AG04449 (cell line): ENCODE measurements at places on chromosomes 1 and 21.

DNA sequence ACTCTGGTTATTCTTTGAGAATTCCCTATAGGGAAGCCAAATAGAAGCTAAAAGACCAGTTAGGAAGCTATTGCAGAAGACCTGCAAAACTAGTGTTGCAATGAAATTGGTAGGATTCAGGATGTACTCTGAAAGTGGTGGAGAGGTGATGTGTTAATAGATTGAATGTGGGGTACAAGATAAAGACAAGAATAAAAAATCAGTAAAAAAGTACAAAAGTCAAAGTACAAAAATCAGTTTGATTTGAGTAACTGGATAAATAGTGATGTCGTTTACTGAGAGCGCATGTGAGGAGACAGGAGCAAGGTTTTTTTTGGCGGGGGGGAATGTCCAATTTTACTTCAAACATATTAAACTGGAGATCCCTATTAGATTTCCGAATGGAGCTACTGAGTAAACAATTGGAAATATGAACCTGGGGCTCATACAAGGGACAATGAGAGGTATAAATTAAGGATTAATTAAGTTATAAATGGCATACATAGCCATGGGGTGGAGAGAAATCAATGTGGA lies 2.5 kb upstream of the DCAF8 start:
- no peak for DNase-seq

DNA sequence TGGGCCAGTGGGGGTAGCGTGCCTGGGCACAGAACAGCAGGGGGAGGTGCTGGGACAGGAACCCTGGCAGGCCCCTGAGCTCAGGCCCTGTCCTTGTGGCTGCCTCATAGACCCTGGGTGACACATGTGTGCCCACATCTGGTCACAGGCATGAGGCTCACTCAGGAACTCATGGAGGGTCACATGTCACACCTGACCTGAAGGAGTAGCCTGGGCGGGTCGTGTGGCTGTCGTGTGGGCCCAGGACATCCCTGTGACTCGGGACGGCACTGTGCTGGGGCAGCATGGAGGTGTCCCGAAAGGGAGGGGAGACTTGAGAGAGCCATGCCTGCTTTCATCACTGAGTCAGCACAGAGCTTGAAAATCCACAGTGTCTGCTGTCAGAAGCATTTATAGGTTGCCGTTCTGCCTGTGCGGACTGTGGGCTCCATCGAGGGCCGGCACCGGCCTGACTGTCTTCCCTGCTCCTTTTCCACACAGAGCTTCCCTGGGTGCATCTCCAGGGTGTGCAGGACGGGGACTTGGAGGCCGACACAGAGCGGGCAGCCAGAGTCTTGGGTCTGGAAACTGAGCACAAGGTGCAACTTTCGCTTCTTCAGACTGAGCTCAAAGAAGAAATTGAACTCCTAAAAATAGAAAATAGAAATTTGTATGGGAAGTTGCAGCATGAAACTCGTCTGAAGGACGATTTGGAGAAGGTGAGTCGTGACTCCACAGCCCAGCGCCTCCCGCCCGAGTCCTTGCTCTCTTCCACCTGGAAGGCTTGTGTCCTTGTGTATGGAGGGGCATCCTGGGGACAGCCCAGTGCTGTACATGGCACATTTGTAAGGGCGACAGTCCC lies 32.8 kb downstream of the PCNT start:
- no peak for DNase-seq

DNA sequence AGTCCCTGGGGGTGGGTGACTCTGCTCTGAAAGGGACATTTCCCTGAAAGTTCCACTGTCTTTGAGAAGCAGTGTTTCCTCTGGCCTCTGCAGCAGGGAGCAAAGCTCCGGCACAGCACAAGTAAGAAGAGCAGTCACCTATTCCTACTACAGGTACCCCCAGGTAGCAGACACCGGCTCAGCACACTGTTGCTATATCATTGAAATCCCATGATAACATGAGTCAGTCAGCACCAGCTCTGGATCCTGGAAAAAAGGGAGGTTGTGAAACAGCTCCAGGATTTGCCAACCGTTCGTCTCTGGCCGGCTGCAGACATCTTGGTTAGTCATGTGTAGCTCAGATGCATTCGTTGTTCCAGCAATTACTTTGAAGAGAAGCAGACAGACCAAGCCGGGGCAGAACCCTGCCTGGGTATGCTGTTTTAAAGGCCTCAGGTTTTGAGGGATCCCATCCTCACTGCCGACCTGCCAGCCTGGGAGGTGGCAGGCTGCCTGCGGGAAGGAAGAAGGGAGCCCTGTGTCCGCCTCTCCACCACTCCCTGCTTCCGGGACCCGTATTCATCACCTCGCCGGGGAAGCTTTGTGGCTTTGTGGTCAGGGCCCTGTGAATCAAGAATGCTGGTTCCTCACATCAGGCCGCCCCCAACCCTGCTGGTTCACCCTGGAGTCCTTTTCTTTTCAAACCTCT lies 139.2 kb downstream of the CLIC6 start:
- peak; percentile 87 for DNase-seq

DNA sequence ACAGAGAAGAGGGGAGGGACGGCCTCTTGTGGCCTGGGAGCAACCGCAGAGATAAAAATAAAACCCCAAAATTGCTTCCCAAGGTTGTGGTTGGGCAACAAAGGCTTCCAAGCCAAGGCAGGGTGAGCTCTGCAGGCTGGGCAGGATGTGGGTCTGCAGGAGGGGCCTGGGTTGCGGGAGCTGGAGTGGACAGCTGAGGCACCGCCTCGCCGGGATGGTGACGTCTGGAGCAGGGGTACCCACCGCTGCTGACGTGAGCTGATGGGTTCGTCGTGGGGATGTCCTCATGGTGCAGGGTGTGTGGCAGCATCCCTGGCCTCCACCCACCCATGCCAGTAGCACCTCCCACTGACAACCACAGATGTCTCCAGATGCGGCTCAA lies 3.7 kb downstream of the AURKAIP1 start:
- DNase-seq, result no peak

DNA sequence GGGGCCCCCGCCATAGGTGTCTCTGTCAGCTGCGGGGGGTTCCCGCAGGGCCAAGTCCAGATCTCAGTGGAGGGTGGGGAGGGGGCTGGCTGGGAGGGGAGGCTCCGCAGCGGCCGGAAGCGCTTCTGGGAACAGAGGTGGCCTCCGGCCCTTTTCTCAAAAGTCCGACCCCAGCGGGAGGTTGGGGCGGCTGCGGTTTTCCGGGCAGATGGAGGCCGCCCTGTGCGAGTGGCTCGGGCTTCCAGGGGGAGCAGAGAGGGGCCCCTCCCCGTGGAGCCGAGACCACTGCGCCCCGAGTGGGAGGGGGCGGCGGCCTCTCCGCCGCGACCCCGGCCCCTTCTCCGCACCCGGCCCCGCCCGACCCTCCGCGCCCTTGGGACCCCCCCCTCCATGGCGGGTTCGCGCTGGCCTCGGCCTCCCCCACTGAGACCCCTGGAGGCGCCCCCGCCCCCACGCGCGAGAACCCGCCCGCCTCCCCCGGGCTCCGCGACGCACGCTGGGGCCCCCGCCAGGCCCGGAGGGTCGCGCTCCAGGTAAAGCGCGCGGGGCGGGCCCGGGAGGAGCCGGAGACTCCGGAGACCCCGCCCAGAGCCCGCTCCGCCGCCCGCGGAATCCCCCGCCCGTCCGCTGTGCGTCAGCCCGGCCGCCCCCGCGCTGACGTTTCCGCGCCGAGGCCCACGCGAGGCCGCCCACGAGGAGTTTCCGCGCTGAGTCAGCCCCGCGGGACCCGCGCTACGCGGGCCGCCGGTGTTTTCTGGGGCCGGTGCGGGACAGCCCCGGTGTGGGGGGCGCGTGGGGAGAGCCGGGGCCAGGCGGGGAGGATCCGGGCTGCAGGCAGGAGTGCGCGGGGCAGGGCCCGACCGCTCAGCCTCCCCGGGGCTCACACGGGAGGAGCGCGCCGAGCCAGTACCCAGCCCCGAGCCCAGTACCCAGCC lies 5.2 kb downstream of the TNFRSF18 start:
- no peak for DNase-seq

DNA sequence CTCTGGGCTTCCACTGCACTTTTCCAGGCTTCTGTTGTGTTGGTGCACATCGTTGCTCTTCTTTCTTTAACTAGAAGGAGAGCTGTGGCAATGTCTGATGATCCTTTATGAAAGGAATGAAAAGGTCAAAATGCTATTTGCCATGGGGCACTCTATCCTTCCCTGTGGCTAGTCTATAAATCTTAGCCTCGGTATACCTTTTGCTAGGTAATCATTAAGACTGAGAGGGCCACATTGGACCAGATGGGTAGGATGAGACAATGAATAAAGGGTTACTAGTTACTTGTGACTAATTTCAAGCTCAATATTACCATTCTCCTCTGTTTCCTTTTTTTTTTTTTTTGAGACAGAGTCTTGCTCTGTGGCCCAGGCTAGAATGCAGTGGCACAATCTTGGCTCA lies 89.4 kb upstream of the C1orf87 start:
- no peak for DNase-seq

GRCh38 chr1:243562473-243562872 lies 287.6 kb downstream of the AKT3 start:
- DNase-seq, result no peak

DNA sequence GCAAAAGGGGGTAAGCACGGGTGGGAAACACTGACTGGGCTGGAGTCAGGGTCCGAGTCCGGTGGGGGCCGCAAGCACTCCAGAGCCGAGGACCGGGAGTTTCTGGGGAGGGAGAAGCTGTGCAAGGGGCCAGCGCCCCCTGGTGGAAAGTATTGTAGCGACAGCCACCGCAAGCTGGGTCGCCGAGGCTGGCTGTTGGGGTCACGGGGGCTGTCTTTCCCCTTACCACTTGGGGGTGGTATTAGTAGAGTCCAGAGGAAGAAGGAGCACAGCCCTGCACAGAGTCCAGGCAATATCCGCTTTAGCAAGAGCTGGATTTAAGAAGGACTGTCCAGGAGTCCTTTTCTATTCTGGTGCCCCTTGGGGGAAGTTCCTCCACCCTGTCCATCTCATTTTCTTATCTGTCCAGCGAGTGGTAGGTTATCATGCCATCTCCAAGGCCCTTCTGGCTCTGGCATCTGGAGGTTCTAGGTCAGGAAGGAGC lies 17.9 kb upstream of the ETV3 start:
- DNase-seq, result no peak

- no peak for DNase-seq
Observed at GRCh38 chr21:35051287-35051818, 2.3 kb upstream of the RUNX1 start.

DNA sequence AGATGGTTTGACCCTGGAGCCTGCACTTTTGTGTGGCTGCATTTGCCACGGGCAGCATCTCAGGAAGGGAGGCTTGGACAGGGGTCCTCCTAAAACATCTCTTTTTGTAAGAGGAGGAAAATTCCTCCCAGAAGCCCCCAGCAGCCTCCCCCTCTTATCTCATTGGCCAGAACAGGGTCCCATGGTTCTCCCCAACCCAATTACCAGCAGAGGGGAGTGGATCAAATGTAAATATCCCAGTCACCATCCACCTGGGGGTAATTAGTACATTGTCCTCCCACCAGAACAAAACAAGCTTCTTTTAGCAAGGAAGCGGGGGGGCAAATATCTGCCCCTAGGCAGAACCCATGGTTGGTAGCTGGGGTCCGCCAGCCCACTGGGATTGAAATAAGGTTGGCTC lies 44.7 kb upstream of the TENT5B start:
- DNase-seq, result no peak

DNA sequence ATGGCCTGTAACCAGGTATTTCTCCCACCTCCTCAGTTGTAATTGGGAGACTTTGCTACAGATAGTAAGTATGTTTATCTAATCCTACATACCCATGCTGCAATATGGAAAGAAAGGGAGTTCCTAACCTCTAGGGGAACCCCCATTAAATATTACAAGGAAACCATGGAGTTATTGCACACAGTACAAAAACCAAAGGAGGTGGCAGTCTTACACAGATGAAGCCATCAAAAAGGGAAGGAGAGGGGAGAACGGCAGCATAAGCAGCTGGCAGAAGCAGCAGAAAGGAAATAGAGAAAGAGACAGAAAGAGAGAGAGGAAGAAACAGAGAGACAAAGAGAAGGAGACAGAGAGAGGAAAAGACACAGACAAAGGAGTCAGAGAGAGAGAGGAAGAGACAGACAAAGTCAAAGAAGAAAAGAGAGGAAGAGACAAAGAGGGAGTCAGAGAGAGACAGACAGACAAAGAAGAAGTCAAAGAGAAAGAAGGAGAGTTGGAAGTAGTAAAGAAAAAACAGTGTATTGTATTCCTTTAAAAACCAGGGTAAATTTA lies 142.9 kb downstream of the FASLG start:
- DNase-seq, result no peak

GRCh38 chr1:17377325-17377953 lies 5.4 kb downstream of the PADI6 start:
- no peak for DNase-seq

DNA sequence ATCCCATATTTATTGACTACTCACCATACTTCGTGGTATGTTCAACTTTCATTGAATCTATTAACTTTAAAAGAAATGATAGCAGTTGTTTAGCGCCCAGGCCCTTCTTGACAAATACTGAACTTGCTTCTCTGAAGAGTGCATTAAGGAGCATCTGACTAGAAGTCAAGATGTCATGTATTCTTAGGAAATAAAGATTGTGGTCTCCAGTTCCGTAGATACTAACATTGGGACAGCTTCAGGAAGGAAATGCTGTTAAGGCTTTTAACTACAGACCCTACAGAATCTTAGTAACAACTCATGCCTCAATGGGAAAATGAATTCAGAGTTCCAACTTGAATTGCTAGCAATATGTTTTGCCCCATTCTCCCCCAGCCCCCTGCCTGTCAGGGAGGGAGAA lies 14.8 kb downstream of the LYST start:
- DNase-seq, result no peak

- DNase-seq, result no peak
Observed at GRCh38 chr1:18111605-18112297, 4.2 kb downstream of the IGSF21 start.

DNA sequence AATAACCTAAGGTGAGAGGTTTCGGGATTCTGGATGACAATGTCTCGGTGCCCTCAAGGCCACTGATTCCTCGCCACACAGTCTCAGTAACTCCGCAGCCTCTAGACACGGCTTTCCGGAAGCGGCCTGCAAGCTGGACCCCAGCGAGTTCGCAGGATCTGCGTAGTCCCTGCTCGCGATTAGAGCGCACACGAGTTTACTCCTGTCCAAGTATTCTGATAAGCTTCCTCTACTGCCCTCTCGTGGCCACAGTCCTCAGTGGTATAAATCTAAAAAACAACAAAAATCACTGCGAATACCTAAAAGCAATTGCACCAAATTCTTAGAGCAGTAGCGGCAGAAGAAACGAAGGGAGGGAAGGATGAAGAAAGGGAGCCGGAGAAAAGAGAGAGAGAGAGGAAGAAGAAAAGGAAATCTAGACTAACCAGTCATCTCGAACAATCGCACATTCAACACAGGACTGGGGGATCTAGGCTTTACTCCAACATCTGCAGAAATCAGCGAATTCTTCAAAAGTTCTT lies 1.1 kb upstream of the PLXNA2 start:
- peak; percentile 59 for DNase-seq

- peak; percentile 90 for DNase-seq
Observed at GRCh38 chr1:52574594-52574993, 21.7 kb upstream of the TUT4 start.
